Eye (tissue), 1 donor: ENCODE measurements at places on chromosomes 6 and 20.

DNA sequence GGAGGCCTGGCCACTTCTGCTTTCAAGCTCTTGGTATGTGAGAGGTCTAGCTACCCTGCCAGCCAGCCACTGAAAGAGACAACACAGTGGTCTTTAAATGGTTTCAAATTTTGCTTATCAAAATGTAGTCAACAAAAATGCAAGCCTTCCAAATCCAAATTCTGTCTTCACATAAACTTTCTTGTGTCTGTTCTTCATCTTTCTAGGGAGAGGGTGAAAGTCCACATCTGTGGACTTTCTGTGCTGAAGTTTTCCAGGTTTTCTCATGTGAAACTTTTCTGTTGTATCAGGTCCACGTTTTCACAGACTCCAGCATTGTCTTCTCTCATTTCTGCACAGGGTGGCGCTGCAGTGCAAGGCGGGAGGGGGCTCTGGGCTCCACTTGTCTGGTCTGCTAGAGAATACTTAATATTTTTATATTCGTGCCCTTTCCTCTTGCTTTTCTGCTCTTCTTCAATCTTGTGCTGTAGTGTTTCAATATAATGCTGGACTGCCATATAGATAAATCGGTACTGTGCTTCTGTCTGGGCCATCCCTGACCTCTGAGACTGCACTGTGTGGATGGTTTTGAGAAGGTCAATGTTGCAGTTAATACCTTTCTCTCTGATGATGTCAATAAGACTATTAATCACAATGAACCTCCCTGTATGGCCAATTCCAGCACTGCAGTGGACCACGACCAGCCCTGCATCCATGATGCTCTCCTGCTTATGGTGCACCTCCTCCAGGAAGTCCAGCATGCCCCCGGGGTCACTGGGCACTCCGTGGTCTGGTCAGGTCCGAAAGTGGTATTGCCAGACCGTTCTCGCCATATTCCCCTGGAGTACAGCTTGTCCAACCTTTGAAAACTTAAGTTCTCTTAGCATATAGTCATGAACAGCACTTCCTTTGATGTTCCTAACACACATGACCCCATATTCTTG is 161.6 kb upstream of the TNFAIP3 start:
- peak; percentile 75 for DNase-seq

- DNase-seq, result peak; percentile 56
Measured at GRCh38 chr6:84979541-84979940, 215.1 kb upstream of the TBX18 start.

GRCh38 chr6:13767121-13767808 is 47.1 kb downstream of the MCUR1 start:
- DNase-seq, result peak; percentile 33

DNA sequence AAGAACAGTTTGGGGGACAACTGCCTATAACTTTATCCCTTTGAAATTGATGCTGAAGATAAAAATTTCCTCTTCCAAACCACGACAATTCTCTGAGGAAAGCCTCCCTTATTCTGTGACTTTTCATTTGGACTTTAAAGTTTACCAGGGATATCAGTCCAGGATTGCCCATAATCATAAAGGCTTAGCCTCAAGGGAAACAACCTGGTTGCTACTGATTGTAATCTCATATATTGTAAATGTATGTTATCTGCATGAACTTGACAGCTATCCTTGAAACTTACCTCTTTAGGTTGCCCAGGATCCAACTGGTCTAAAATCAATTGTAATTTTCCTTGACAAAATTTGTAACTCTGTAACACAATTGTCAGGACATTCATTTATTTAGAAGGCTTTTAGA is 23.8 kb downstream of the TBC1D32 start:
- DNase-seq, result no peak

GRCh38 chr20:48192109-48192508 is 406.8 kb upstream of the SULF2 start:
- no peak for DNase-seq

DNA sequence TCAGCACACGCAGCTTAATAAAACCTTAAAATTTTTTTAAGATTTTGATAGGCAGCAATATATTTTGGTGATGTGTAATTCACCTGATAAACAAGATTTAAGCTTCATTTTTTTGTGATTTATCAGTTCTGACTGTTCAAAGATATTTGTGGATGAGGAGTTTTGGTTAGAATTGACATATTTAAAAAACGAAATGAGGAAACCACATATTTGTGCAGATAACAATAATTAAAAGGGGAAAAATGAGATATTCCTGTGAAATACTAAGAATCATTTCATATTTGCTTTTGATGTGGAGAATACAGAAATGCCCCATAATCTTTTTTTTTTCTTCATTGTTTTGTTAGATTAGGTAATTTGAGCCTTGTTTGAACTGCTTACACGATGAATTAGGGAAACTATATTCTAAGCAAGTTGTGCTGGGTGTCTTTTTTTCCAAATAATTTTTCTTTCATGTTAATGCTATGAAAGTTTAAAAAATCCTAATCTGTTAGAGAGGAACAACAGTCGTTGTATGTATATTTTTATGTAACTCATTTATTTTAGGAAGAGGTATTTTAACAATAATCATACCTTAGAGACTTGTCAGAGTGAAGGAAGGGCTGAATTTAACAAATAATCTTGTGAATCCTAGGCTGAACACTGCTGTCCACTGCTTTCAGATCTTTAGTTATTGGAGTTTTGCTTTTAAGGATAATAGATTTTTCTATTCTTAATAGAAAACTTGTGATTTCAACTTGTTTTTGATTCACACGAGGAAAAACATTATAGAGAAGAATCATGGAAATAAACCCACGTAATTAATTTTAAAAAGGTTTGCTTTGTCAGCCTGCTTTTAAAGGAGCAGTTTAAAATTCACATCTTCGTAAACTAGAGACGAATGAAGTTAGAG is 4.0 kb downstream of the ARID1B start:
- peak; percentile 30 for DNase-seq

GRCh38 chr20:18287546-18287914 is 797 bp upstream of the ZNF133 start:
- DNase-seq, result no peak

- DNase-seq, result no peak
Measured at GRCh38 chr6:98974309-98974708, 26.6 kb upstream of the FBXL4 start.

- no peak for DNase-seq
Measured at GRCh38 chr6:44470115-44470464, 82.6 kb downstream of the CDC5L start.

DNA sequence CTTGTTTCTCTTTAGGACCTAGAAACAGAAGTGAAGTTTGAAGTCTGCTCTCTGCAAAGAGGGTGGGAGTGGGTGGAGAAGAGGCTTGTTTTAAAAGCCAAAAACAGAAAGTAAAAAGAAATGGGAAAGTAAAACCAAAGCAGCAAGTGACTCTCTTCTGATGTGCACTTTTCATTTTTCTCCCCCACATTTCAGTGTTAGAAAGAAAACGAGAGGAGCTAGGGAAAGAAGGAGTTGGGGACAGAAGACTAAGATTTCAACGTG is 1.3 kb downstream of the C6orf141 start:
- no peak for DNase-seq

DNA sequence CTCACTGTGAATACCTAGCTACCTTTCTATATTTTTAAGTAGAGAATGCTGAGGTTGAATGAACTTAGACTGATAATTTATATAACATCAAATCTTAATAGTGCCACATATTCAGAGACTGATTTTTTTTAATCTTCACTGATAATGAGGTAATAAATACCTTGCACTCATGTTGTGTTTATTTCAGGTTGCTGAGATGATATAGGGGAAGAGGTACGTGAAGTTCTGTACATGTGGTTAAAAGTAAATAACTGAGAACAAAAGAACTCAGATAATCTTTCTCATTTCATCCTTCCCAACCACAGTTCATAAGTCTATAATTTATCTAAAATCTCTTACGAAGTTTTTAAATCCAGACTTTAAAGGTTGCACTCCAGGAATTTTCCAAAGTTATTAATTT is 6.4 kb downstream of the NHSL1 start:
- DNase-seq, result no peak

- no peak for DNase-seq
Measured at GRCh38 chr6:155195903-155196302, 67.9 kb upstream of the CLDN20 start.

GRCh38 chr6:44699082-44699481 is 311.6 kb downstream of the CDC5L start:
- DNase-seq, result no peak

GRCh38 chr20:57986666-57987065 is 241.8 kb downstream of the ANKRD60 start:
- peak; percentile 58 for DNase-seq

DNA sequence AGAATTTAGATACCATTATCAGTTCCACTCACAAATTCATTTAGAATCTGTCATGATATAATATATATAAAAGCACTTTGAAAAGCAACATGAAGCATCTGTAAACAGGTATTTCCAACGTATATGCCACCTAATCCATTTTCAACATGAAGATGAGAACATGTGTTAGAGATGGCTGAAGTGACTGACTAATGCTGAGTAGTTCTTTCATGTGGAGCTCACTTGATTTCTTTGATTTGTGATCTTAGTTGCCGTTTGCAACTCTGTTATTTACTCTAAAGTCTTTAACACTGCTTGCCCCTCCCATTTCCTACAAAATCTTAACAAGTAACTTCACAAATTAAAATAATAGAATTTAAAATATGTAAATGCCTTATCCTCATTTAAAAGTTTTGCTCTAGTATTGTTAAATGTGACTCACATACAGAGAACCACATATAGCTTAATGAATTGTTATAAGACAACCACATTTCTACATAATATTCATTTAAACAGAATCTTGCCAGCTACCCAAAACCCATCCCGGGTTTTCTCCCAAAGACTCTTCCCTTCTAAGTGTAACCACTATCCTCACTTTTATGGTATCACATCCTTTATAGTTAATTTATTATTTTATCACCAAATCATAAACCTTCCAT is 78.3 kb downstream of the ME1 start:
- DNase-seq, result no peak

GRCh38 chr6:22471746-22472145 is 97.6 kb upstream of the HDGFL1 start:
- DNase-seq, result no peak

DNA sequence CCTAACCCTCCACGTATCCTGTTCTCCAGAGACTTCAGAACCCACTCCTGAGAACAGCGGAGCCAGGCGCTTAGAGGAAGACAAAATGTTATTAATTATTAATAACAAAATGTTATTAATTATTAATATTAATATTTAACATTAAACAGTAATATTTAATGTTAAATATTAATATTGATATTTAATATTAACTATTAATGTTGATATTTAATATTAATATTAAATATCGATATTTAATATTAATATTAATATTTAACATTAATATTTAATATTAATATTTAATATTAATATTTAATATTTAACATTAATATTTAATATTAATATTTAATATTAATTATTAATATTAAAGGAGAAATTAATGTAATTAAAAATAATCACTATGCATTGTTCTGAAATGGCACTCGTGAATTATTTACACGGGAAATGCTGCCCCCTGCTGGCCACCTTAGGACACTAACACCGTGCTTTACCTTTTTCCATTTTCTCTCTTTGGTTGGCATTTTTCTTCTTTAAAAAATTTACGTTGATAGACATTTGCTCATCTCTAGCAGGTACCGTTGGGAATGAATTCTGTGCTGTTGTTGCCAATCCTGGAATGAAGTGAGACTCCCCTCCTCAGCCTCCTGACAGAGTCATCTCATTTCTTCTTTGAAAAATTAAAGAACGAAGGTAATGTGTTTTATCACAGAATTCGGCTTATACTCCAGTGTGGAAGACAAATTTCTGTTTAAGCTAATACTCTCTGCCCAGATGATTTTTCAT is 7.5 kb upstream of the GGTLC1 start:
- peak; percentile 77 for DNase-seq

- peak; percentile 77 for DNase-seq
Measured at GRCh38 chr20:26208296-26209091, 511.8 kb upstream of the ZNF337 start.

- DNase-seq, result no peak
Measured at GRCh38 chr6:19918436-19918835, 81.3 kb downstream of the ID4 start.

DNA sequence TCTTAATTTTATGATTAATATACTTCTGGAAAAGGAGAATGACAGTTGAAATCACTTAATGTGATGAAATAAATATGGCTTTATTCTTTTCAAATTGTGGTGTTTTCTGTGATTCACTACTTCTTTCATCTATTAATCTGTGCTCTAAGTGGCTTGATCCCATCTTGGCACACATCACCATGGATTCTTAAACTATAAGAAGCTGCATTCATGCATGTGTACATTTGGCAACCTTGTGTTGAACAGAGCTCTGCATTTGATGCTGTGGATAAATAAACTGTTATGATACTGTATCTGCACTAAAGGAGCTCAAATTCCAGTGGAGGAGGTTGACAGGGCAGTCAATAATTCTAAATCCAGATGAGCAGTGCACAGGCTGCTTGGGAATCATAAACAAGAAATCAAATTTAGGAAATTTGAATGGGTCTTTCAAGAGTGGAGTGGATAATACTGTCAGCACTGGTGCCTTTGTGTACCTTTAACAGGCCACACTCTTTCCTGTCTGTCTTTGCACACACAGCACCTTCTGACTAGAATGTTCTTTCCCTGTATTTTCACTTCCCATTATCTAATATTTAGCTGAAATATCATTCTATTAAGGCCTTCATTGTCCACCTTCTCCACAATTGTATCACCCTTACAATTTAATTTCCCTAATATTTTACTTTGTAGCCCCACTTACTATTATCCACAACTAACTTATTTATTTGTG is 252.9 kb downstream of the GRM1 start:
- DNase-seq, result no peak

DNA sequence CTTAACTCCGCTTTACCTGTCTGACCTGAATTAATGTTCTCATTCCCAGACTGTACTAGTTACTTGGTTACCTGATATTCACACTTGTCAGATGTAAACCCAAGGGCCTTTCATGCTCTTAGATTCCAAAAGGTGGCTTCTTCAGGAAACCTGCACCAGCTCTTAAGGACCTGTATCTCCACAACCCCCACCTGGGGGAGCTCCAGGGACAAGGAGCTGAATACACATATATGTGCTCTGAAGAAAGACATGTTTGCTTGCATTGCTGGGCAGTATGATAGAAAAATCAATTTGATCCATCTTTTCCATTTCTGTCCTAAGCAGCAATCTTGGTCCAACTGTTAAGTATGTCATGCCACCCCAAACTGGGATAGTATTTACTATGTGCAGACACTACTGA is 64.8 kb upstream of the POU3F2 start:
- no peak for DNase-seq

DNA sequence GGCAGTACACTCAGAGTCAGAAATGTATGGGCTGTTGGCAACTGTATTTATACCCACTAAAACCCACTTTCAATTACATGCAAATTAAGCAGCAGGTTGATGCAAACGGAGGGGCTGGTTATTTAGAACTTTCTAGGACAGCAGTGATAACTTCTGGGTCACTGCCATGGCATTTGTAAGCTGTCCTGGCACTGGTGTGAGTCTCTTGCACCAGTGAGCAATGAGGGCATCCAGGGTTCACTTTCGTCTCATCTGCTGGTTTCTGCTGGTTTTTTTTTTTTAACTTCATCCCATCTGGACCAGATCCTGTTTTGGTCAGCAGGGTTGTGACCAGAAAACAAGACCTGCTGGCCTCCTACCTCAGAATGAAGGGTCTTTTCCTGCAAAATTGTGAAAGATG is 49.2 kb downstream of the CDH26 start:
- peak; percentile 52 for DNase-seq
